Endothelial cell (in vitro differentiated cells): ENCODE measurements at places on chromosomes 4 and X. TPM values are rescaled to one million over a fixed set of nuclear protein-coding genes. Genes with fewer than 3 reads are reported as not detected.

- DNase-seq: no peak
These were observed 6.8 kb upstream of the CDKL2 start for GRCh38 chr4:75637176-75637575.

MBNL3 gene
- 10.4 TPM for total RNA-seq

ZNF185 gene
- 2.1 TPM for total RNA-seq

HS6ST2 gene
- 1.1 TPM for total RNA-seq

DNA sequence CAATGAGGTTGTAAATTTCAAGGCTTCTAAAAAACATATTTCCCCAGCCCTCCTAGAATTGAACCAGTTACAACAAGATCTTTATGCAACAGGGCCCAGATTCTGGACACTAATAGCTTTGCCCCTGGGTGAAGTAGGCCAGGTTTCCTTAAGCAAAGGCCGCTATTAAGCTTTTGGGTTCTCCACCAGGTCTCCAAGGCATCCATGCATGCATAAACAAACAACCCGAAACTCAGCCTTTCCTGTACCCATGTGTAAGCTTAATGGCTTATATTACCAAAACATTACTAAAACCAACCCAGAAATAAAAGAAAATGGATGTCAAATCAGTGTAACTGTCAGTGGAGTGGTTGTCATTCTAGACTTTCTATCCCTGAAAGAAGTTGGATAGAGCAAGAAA lies 137.1 kb downstream of the ARHGAP6 start:
- DNase-seq: no peak
